ENCODE measurements at places on chromosomes 7 and 10. TPM values are rescaled to one million over a fixed set of nuclear protein-coding genes. Genes with fewer than 3 reads are reported as not detected.

The TFPI2 gene
- total RNA-seq, result 4.9 TPM

The COBL gene
- total RNA-seq, result 25.7 TPM

The OPN1SW gene
- total RNA-seq, result not detected

GRCh38 chr7:112009081-112009480 lies 197.1 kb downstream of the DOCK4 start:
- peaks cover 4% of the 10 kb centered on the region for H3K36me3 ChIP-seq
- no peaks in the 10 kb centered on the region for H3K4me1 ChIP-seq
- no peaks in the 10 kb centered on the region for H3K27me3 ChIP-seq
- no peak for DNase-seq

DNA sequence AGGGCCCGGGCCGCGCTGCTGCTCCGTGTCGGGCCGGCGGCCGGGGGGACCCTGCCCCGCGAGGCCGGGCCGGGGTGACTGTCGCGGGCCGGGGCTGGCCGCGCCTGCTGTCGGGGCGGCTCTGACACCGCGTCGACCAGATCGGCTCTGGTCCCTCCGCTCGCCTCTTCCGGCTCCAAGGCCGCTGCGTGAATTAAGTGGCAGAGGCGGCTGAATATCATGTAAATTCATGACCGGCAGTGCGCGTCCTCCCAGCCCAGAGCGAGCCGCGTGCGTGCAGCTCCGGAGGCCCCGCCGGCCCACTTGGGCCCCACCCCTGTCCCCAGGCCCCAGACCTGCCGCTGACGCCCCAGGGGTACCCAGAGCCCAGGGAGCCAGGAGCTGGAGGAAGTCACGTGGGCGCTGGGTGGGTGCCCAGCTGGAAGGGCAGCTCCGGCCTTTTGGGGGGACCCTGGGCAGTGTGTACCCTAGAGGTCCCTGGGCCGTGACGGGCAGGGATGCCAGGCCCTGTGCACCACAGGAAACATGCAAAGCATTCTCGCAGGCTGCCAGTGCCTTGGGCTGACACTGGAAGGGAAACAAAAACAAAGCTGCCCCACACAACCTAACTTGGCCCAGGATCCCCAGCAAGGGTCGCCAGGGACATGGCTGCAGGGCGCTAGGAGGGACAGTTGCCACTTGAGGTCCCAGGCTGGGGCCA lies 584.0 kb upstream of the MKI67 start:
- H3K36me3 ChIP-seq, result no peaks in the 10 kb centered on the region
- peaks cover 10% of the 10 kb centered on the region for H3K27me3 ChIP-seq
- no peak overlapping the region for H3K27ac ChIP-seq

- H3K4me1 ChIP-seq, result peaks cover 12% of the 10 kb centered on the region
- no peaks in the 10 kb centered on the region for H3K27me3 ChIP-seq
- H3K36me3 ChIP-seq, result no peaks in the 10 kb centered on the region
- no peak overlapping the region for H3K27ac ChIP-seq
These were observed 651.1 kb downstream of the SORCS1 start for GRCh38 chr10:106513352-106513771.

The UNCX gene
- 0.48 TPM for total RNA-seq

GRCh38 chr10:103442031-103442461 lies 10.1 kb downstream of the CALHM2 start:
- H3K4me3 ChIP-seq, result no peak overlapping the region
- no peak overlapping the region for H3K27ac ChIP-seq
- no peaks in the 10 kb centered on the region for H3K4me1 ChIP-seq

DNA sequence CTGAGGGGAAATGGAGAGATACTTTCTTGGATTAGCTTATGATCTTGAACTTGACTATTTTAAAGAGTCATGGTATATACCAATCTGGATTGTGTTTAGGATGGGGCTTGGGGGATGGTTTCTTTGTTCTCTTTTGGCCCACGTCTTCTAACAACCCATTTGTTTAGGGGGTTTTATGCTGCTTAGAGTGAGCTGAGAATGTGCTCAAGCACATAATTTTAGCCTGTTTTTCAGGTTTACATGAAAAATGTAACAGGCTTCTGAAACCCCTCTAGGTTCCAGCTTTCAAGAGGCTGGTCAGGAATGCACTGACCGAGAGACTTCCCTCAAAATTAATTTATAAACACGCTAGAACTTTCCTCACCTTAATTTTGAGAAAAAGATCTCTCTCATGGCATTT lies 94.3 kb downstream of the AUTS2 start:
- no peaks in the 10 kb centered on the region for H3K27me3 ChIP-seq
- H3K4me3 ChIP-seq, result peak overlapping the region; percentile 6
- DNase-seq, result no peak
- peaks cover 43% of the 10 kb centered on the region for H3K4me1 ChIP-seq
- H3K36me3 ChIP-seq, result peaks cover 8% of the 10 kb centered on the region

DNA sequence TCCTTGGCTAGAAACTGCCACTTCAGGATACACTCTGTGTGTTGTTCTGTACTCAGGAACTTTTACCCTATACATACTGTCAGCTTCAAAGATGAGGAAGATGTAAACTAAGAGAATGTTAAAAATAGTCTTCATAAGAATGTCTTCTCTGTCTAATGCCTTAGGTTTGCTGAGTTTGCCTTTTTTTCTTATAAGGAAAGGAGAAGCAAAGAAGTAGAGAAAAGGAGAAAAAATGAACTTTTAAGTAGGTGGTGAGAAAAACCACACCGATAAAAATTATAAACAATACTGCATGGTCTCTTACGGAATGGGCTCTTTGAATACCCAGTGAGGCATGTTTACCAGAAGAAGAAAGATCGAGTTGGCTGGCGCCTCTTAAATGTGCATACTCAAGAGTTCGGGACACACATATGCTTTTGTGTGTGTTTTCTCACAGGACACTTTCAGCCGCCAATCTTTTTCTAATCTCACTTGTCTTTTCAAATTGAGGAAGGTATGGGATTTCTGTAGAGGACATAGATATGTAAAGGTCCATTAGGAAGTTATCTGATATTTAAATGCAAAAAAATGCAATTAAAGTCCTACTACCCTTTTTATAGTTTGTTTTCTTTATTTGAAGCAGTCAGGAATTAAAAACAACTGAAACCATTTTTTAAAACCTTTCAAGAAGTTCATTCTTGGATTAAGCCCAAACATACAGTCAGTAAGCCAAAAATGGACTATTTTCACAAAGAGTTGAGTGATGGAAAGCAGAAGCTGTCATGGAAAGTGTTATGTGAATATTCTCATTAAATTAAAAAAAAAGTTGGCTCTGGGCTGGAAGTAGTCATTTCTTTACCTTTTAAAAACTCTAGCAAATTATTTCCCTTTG lies 100.6 kb upstream of the MDFIC start:
- H3K4me1 ChIP-seq, result peaks cover 9% of the 10 kb centered on the region
- no peaks in the 10 kb centered on the region for H3K27me3 ChIP-seq
- no peaks in the 10 kb centered on the region for H3K36me3 ChIP-seq
- H3K27ac ChIP-seq, result no peak overlapping the region
- no peak for DNase-seq

GRCh38 chr7:23226844-23227450 lies 19.6 kb upstream of the GPNMB start:
- H3K4me1 ChIP-seq, result no peaks in the 10 kb centered on the region
- H3K4me3 ChIP-seq, result no peak overlapping the region
- no peak overlapping the region for H3K27ac ChIP-seq
- no peaks in the 10 kb centered on the region for H3K27me3 ChIP-seq
- no peak for DNase-seq

DNA sequence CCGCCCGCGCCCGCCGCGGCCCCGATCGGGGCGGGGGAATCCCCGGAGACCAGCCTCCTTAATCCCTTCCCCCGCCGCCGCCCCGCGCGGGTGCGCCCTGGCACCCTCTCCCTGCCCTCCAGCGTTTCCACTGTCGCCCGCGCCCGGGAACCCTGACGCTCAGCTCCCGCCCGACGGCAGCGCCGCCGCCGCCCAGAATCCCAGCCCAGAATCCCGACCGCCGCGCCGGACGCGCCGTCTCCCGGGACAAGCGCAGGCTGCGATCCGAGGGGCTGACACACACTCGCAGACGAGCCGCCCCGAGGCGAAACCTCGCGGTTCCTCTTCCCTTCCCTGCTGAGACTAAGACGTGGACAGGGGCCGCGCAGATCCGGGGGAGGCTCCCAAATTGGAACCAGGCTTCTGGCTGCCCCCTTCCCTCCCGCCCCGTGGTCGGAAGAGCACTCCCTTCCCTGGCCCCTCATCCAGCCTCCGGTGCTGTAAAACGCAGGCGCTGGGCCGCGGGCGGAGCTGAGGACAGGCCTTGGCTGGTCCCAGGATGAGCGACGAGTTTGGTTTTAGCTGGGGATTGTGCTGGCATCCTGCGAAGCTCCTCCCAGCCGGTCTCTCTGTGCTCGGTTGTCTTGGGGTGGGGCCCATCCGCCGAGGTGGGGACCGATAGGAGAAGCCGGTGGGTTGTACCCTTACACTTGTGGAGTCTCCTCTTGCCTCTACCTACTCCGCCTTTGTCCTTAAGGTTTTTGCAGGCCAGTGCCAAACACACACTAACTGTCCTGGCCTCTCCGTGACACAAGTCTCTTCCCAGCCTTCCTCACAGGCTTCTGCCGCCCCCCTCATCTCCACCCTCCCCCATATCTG lies 1.1 kb downstream of the MARVELD1 start:
- H3K4me3 ChIP-seq, result peak overlapping the region; percentile 100
- peak; percentile 81 for DNase-seq
- peak overlapping the region; percentile 98 for H3K27ac ChIP-seq
- H3K27me3 ChIP-seq, result peaks cover 13% of the 10 kb centered on the region

GRCh38 chr10:69936091-69936490 lies 116.6 kb upstream of the MACROH2A2 start:
- H3K4me1 ChIP-seq, result no peaks in the 10 kb centered on the region
- H3K27ac ChIP-seq, result no peak overlapping the region

- H3K36me3 ChIP-seq, result peaks cover 10% of the 10 kb centered on the region
- peak overlapping the region; percentile 59 for H3K4me3 ChIP-seq
- no peaks in the 10 kb centered on the region for H3K27me3 ChIP-seq
- DNase-seq, result no peak
- peak overlapping the region; percentile 14 for H3K27ac ChIP-seq
These were observed 36.7 kb downstream of the GNA12 start for GRCh38 chr7:2807460-2807844.

The RTKN2 gene
- total RNA-seq, result 10.0 TPM

The CABCOCO1 gene
- total RNA-seq, result not detected

- H3K27me3 ChIP-seq, result no peaks in the 10 kb centered on the region
- no peaks in the 10 kb centered on the region for H3K4me1 ChIP-seq
- H3K4me3 ChIP-seq, result no peak overlapping the region
- no peak overlapping the region for H3K27ac ChIP-seq
- no peak for DNase-seq
- peaks cover 26% of the 10 kb centered on the region for H3K36me3 ChIP-seq
These were observed 28.7 kb upstream of the STRIP2 start for GRCh38 chr7:129405527-129405926.

DNA sequence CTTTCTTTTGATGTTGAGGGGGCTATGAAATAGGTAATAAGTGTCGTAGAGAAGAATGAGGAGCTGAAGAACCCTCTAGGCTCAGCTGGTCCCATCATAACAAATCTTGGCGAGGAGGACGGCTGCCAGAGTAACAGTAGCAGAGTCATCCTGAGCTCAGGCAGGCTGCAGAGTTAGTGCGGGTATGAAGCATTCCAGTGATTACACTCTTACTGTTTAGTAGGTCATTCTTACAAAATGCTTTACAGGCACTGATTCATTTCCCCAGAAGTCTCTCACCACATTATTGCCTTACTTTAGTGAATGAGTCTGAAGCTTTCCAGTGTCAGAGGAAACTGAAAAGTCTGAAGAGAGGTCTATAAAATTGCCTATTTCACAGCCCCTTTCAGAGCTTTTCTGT lies 43.9 kb upstream of the GPR158 start:
- H3K27me3 ChIP-seq, result no peaks in the 10 kb centered on the region
- DNase-seq, result no peak
- no peaks in the 10 kb centered on the region for H3K36me3 ChIP-seq
- no peak overlapping the region for H3K4me3 ChIP-seq
- no peak overlapping the region for H3K27ac ChIP-seq
- no peaks in the 10 kb centered on the region for H3K4me1 ChIP-seq

The UCN3 gene
- 3.4 TPM for total RNA-seq

The CYP2E1 gene
- total RNA-seq, result 0.62 TPM

DNA sequence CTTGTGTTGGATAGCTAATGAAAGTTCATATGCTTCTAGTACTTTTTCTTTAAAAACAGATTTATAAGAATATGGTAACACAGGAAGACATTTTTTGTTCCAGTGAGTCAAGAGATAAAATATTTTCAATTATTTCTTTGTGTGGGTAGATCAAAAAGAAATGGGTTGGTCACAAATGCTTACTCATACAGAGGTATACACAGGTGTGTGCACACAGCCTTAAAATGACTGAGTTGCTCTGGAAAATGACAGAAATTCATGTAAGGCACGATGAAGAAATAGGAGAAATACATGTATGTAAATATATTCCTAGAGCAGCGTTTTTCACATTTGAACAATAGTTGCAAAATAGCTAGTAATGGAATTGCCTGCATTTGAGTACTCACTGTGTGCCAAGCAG lies 66.0 kb downstream of the ST7 start:
- H3K27ac ChIP-seq, result no peak overlapping the region
- no peaks in the 10 kb centered on the region for H3K36me3 ChIP-seq
- no peak overlapping the region for H3K4me3 ChIP-seq
- DNase-seq, result no peak
- no peaks in the 10 kb centered on the region for H3K27me3 ChIP-seq

The CHN2 gene
- total RNA-seq, result 34.0 TPM

GRCh38 chr10:51397695-51398094 lies 301.7 kb downstream of the CSTF2T start:
- H3K4me1 ChIP-seq, result peaks cover 3% of the 10 kb centered on the region
- no peak overlapping the region for H3K4me3 ChIP-seq
- peaks cover 2% of the 10 kb centered on the region for H3K27me3 ChIP-seq
- H3K27ac ChIP-seq, result no peak overlapping the region
- H3K36me3 ChIP-seq, result no peaks in the 10 kb centered on the region

- peaks cover 35% of the 10 kb centered on the region for H3K36me3 ChIP-seq
- DNase-seq, result peak; percentile 7
- H3K4me1 ChIP-seq, result peaks cover 5% of the 10 kb centered on the region
These were observed 29.7 kb upstream of the DDC start for GRCh38 chr7:50594734-50595485.

The OGA gene
- 99.5 TPM for total RNA-seq

All from type B pancreatic cell (in vitro differentiated cells).